ENCODE measurements at places on chromosomes 5 and 9. TPM values are rescaled to one million over a fixed set of nuclear protein-coding genes. Genes with fewer than 3 reads are reported as not detected.

The IRX2 gene
- total RNA-seq = 31.4 TPM

The SPATA31C1 gene
- 0.07 TPM for total RNA-seq

The SLC46A2 gene
- total RNA-seq = 0.14 TPM

The MOB3B gene
- 27.5 TPM for total RNA-seq

The SHOC1 gene
- total RNA-seq = not detected

The MYOT gene
- total RNA-seq = 0.56 TPM

The LCN1 gene
- total RNA-seq = not detected

The TMEM38B gene
- 21.3 TPM for total RNA-seq

The GPR150 gene
- not detected for total RNA-seq

The ADCY2 gene
- total RNA-seq = 5.7 TPM

The SETX gene
- total RNA-seq = 43.3 TPM

The HSPB3 gene
- 0.53 TPM for total RNA-seq
